ENCODE measurements at places on chromosomes 7 and 10.

DNA sequence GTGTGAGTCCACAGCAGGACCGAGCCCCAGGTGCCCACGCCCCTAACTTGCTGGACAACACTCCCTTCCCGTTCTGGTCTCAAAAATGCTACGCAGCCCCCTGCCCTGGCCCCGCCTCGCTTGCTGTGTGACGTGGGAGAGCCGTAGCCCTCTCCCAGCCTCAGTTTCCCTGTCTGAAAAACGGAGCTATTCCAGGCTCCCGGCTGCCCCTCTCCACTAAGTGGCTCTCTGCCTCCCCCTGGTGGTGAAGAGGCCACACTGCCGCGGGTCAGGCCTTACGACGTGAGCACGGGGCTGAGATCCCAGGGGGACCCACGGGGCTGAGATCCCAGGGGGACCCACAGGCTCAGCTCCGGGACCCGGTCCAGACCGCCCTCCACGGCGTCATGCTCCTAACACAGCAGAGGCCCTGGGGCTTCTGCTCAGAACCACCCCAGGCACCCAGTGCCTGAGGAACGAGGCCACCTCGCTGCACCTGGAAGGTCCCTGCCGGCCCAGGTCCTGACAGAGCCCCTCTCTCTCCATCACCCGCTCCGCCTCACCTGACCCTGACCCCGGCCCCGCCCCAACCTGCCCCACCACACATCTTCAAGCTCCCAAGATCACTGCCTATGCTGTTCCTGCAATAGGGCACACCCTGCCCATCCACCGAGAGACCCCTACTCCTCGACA lies 26.7 kb downstream of the MICALL2 start:
- peak; percentile 45 for DNase-seq

DNA sequence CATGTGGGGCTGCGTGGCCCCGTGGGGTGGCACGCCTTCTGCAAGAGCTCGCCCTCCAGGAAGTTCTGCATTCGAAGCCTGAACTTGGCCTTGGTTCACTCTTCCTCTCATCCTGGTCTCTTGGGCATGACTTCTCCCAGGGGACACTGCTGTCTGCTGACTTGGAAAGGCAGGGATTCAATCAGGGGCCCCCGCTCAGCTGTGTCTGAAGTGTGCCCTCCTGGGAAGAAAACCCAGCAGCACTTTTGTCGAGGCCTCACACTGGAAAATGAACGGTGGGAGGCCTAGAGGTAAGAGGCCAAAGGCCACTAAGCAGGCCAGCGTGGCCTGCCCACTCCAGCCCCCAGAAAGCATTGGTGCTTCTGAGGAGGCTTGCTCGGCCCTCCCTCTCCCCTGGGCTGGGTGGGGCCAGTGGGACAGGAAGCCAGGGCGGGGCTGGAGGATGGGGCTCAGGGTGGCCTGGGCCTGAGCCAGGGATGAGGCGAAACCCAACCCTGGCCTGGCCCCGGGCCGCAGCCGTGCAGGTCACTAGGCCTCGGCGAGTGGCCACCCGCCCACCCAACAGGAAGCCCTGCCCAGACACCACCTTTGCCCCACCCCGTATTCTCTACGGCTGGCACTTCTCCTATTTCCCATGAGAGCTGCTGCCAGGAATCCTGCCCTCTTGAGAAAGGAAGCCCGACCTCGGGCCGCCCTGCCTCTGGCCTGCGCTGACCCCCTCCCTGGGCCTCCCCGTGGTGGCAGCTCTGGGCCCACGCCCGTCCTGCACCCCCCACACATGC lies 81.1 kb downstream of the ZMIZ1 start:
- no peak for DNase-seq

- peak; percentile 67 for DNase-seq
These were observed 15.4 kb downstream of the ACSL5 start for GRCh38 chr10:112389271-112389822.

GRCh38 chr7:122901250-122901649 lies 15.0 kb upstream of the CADPS2 start:
- DNase-seq: no peak

DNA sequence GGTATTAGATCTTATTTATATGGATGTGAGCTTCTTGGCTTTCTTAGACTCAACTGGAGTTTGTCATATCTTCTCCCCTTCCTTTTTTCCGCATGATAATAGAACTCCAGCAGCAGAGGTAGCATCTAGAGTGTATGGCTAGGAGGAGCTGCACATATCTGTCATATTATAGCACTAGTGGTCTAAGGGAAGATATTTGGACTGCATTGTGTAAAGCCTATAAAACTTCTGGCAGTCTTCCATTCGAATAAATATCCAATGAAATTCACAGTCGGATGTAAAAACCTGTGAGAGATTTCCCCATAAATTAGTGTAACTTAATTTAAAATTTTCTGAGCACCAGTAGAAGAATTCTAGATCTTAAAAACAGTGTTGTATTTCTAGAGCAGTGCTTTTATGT lies 123.9 kb downstream of the PRKG1 start:
- no peak for DNase-seq

- no peak for DNase-seq
These were observed 62.8 kb downstream of the PKD1L1 start for GRCh38 chr7:47885309-47885986.

GRCh38 chr10:79886345-79886744 lies 59.8 kb downstream of the NUTM2E start:
- DNase-seq: no peak

GRCh38 chr10:121981346-121981745 lies 6.3 kb upstream of the NSMCE4A start:
- DNase-seq: no peak

DNA sequence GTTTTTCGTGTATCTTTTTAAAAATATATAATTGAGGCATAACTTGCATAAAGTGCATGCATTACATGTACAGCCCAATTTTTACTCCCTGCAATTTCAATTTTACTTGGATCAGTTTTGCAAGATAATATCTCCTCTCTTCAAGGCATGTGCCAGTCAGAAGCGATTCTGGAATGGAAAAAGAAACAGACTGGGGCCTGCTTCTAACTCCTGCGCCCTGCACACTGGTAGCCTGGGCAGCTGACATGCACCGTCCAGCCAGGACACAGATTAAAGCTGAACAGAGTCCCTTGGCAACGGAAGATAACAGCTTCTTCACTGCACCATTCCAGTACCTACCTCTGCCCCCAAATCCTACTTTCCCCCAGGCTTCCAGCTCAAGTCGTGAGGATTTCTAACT lies 182.1 kb downstream of the FAM107B start:
- DNase-seq: no peak

- DNase-seq: no peak
These were observed 312.7 kb upstream of the RNF32 start for GRCh38 chr7:156327916-156328315.

- DNase-seq: no peak
These were observed 22.8 kb downstream of the ANTXRL start for GRCh38 chr10:46309511-46310142.

DNA sequence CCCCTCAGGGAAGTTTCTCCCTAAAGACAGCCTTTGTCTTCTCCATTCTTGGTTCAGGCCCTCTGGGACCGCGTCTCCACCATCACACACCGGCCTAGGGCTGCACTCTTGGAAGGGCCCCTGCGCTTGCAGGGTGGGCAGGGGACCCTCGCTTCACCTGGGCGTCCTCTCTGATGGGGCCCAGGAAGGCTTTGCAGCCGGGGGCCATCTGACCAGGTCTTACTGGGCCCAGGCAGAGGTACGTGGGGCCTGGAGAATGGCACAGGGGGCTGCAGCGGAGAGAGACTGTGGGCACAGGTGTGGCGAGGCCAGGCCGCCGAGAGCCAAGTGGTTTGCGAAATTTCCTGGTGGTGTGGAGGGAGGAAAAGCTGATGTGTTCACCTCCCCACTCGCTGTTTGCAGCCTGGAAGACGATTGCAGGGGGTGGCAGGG lies 44.4 kb downstream of the ALOX5 start:
- DNase-seq: no peak

DNA sequence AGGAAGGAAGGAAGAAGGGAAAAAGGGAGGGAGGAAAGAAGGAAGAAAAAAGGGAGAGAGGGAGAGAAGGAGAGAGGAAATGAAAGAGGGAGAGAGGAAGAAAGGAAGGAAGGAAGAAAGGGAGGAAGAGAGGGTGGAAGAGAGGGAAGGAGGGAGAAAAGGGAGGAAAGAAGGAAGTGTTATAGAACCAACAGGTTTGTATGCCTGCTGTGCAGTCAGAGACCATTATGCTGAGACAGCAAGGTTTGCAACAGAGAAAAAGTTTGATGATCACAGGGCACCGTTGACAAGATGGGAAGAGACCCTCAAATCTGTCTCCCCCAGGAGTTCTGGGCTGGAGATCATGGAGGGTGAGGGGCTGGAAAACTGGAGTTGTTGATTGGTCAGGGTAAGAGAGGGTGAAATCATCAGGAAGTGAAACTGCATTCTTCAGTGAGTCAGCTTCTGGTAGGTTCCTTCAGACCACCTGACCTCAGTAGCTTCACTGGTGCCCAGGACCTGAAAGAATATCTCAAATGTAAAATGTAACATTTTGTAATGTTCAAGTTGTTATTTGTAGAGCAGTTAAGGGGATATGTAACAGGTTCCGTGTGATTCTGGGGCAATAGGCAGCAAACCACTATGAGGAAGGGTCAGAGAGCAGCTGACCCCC lies 76.3 kb downstream of the JCAD start:
- DNase-seq: no peak

DNA sequence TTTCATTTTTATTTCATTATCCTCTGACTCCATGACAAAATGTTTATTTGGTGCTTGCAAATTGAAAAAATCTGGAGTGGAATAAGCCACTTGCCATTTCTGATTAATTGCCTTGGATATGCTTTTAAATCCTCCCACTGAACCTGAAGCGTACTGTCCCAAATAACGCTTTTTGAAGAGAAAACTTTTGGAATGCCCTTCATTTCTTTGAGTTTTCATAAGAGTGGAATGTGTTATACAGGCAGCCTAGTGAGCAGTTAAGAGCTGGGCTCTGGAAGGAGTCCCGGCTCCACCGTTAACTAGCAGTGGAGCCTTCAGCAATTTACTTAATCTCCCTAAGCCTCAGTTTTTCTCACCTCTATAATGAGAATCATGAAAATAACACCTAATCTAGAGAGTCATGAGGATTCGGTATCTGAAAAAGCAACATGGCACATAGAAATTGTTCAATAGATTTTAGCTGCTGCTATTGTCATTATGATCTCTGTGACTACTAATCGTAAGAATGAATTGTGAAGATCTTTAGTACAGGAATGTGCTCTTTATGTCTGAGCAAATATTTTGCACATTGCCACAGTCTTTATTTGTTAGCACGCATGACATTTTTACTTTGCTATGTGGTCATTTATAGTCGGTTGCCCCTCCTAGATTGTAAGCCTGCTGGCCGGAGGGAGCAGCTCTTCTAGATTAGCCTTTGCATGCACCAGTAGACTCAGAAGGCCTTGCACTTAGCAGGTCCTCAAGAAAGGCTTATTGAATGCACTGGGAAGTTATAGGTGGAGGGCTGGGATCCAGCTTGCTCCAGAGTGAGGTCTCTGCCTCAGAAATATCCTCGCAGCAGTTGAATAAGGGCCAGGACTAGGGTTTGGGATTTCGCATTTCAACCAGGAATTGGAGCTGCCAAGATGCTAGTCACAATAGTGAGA lies 59.4 kb downstream of the PLCE1 start:
- DNase-seq: no peak

GRCh38 chr7:69782917-69783684 lies 184.8 kb downstream of the AUTS2 start:
- DNase-seq: no peak

DNA sequence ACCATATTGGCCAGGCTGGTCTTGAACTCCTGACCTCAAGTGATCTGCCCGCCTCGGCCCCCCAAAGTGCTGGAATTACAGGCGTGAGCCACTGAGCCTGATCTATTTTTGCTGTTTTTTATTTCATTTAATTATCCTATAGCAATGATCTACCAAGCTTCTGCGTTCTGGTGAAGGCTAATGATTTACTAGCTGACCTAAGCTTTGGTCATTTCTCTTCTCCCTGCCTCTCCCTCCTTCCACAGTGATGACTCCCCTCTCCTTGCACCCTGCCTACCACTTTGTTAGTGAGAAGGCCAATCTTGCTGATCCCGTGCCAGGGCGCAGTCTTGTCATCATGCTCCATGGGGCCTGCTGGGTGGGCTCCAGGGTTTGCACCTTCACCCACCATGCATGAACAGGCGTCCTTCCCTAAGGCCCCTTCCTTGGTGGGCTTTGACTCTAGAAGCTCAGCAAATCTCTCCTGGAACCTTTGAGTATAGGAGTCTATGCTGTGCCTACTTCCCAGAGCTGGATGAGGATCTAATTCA lies 11.9 kb upstream of the ZCCHC24 start:
- no peak for DNase-seq

DNA sequence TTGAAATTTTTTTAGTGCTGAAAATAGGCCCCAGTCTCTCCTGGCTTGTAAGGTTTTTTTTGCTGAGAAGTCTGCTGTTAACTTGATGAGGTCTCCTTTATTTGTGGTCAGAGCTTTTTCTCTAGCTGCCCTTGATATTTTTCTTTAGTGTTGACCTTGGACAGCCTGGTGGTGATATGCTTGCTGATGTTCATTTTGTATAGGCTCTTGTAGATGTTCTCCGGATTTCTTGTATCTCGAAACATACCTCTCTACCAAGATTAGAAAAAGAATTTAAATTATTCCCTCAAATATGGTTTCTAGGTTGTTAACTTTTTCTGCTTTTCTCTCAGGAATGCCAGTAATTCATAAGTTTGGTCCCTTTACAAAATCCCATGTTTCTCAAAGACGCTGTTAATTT lies 102.3 kb downstream of the TWIST1 start:
- DNase-seq: no peak

DNA sequence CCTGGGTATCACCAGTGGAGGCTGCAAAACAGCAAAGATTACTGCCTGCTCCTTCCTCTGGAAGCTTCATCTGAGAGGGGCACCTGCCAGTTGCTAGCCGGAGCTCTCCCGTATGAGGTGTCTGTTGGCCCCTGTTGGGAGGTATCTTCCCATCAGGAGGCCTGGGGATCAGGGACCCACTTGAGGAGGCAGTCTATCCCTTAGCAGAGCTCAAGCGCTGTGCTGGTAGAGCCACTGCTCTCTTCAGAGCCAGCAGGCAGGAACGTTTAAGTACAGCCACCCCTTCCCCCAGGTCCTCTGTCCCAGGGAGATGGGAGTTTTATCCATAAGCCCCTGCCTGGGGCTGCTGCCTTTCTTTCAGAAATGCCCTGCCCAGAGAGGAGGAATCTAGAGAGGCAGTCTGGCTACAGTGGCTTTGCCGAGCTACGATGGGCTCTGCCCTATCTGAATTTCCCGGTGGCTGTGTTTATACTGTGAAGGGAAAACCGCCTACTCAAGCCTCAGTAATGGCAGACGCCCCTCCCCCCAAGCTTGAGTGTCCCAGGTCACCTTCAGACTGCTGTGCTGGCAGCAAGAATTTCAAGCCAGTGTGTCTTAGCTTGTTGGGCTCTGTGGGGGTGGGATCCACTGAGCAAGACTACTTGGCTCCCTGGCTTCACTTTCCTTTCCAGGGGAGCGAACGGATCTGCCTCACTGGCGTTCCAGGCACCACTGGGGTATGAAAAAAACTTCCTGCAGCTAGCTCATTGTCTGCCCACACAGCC lies 19.6 kb downstream of the SEMA3E start:
- no peak for DNase-seq

Measured in bone marrow (tissue), 2 donors.